ENCODE measurements at places on chromosomes 1 and 21. TPM values are rescaled to one million over a fixed set of nuclear protein-coding genes. Genes with fewer than 3 reads are reported as not detected.

- DNase-seq: peak; percentile 55
Measured at GRCh38 chr1:235783148-235783776, 83.4 kb downstream of the LYST start.

- peak; percentile 97 for DNase-seq
Measured at GRCh38 chr1:234495231-234495990, 16.4 kb upstream of the TARBP1 start.

DNA sequence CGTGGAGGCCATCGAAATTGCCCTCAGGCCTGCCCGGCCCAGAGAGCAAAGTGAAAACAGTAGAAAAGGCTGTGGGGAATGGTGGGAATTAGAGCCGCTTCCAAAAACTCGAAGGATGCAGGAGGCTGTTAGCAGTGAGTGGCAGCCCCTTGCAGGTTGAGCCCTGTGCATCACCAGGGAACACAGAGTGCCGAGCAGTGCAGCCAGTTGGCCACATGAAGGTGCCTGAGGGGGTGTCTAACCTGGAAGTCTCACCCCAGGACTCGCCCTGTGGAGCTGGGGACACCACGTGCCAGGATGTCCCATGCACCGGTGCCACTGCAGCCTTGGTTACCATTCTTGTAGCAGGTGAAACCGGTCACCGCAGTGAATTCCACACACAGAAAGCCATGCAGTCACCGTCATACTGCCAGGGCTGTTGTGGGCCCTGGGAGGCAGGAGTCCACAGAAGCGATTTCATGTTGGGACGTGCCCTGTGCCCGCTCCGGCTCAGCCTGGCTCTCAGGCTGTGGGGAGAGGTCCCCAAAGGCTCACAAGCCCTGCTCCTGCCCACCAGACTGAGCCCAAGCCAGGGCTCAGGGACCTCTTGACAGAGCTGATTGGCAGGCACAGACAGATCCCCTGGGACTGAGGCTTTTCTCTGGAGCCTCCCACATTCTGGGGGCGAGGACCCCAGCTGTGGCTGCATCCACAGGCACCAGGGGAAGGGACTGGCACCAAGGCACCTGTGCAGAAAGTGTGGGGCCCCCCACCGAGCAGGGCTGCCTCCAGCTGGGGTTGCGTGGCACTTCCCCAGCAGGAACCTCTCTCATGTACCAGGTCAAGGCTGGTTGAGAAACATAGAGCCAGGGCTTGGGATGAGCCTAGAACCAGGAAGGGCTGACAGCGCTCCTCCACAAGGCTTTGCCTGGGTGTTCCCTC is 16.7 kb upstream of the ACTRT2 start:
- no peak for DNase-seq

DNA sequence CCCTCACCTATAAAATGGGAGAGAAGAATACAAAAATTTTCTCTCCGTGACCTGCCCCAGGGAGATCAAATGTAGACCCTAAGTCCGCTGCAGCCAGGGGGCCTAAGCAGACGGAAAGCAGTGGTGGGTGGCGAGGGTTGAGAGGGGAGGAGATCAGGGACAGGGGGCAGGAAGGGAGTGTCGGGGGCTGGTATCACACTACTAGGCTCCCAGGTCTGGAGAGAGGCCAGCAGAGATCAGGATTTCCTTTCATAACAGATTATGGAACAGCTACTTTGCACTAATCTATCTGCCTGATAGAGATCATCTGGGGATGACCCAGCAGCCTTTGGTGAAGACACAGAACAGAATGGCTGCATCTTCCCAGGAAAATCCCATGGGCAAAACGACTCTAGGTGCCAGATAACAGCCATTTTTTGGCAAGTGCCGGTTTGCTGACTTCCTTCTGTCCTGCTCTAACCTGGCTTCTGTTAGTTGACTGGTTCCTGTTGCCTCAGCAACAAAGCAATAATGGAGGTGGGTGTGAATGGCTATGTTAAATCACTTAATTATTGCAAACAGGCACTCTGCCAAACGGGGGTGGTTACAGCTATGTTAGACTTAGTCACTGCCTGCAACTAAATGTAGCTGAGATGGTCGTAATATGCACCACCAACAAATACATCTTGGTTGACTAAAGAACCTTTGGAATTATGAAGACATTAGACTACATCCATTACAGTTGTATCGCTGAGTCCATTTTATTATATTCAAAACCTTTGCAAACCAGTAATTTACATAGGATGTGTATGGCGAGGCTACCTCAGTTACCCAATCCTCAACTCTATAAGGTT is 30.0 kb upstream of the EPS8L3 start:
- peak; percentile 96 for DNase-seq

GRCh38 chr1:165912638-165913037 is 85.2 kb downstream of the UCK2 start:
- no peak for DNase-seq

- no peak for DNase-seq
Measured at GRCh38 chr1:92367496-92367895, 68.6 kb downstream of the RPAP2 start.

- no peak for DNase-seq
Measured at GRCh38 chr1:117020526-117021156, 19.1 kb downstream of the CD101 start.

GRCh38 chr1:32393832-32394140 is 455 bp downstream of the BSDC1 start:
- no peak for DNase-seq

- DNase-seq: no peak
Measured at GRCh38 chr1:12320486-12320885, 90.7 kb downstream of the VPS13D start.

GRCh38 chr21:46661642-46662366 is 26.3 kb downstream of the PRMT2 start:
- DNase-seq: no peak

Gene PPIH
- total RNA-seq: 13.1 TPM

Gene LCE3E
- not detected for total RNA-seq

Gene OR2G6
- not detected for total RNA-seq

Gene CLCNKB
- total RNA-seq: under 0.01 TPM

Gene CDC7
- total RNA-seq: 3.1 TPM
